ENCODE measurements at places on chromosomes 2 and 18.

DNA sequence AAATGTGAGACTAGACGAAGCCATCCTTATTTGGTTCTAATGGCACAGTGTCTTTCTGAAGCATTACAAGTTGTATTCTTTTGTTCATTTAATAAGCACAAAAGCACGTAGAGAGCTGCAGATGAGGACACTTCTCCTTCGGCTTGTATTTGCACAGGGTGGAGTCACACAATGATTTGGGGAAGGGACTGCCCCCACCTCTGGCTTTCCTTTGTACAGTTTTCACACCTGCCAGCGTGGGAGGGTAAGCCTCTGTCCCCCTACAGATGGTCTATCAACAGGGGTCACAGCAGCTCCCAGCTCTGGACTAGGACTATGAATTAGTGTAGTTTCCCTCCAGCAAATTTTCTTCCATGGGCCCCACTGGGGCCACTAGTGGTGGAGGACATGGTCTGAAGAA, 108.2 kb upstream of the KLHL14 start:
- DNase-seq = no peak

- DNase-seq = peak; percentile 9
These were observed 72.4 kb downstream of the TGOLN2 start for GRCh38 chr2:85255456-85255812.

DNA sequence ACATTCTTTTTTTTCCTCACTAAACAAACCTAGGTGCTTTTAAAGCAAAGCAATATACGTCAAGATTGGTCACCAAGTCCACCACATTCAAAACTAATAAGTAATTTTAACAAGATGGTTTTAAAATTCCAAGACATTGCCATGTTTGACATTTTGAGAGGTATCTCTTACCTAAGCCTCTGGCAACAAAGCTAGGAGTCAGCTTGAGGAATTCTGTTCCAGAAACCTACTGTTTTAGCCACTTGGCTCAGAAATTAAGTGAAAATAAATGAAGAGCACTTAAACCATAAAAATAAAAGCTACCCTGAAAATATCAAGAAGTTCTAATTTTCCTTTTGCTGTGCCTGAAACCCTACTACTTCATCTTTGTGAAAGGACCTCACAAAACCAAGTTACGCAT, 30.0 kb upstream of the CHMP3 start:
- no peak for DNase-seq

DNA sequence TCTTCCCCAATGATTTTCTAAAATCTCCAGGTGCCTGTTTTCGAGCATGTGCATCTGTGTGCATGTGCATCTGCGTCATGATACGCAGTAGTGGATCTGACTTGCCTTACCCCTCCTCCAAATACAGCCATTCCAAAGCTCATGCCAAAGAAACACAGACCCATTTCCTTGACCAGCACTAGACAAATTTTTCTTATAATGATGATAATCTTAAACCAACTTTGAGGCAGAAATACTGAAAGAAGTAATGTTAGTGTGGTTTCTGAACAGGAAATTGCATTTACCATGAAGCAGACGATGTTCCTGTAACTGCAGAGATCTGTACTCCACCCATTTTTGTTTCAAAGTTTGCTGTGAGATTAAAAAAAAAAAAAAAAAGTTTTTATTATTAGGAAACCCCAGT, 25.6 kb downstream of the CYTIP start:
- peak; percentile 48 for DNase-seq

DNA sequence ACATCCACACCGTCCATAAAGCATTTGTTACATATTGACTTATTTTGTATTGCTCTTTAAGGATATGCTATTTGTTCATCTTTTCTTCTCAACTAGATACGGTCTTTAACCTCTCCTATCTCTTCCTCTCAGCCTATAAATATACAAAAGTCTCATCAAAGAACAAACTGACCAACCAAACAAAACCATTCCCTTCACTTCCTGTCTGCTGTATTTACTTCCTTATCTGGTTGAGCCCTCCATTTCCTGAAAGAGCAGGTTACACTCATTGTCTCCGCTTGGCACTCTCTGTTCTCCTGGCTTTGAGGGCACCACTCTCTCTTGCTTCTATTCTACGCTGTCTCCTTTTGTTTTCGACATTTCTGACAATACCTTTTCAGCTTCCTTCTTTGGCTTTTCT, 431.9 kb upstream of the TCF4 start:
- no peak for DNase-seq

DNA sequence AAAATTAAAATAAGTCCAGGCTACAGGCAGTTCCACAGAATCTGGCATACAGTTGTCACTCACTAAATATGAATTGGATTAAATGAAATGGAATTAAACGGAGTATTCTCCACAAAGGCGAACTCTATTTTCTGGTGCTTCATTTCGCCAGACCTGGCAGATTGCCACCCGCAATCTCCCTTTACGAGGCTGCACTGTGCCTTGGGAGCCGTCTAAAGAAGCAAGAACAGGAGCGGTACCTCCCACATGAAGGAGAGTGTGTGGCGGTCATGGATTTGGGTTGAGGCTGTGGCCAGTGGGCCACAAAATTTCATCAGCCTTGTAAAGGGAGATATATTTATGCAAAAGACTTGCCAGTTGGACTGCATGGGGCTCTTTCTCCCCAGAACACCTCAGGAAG, 151.0 kb downstream of the OSR1 start:
- no peak for DNase-seq

DNA sequence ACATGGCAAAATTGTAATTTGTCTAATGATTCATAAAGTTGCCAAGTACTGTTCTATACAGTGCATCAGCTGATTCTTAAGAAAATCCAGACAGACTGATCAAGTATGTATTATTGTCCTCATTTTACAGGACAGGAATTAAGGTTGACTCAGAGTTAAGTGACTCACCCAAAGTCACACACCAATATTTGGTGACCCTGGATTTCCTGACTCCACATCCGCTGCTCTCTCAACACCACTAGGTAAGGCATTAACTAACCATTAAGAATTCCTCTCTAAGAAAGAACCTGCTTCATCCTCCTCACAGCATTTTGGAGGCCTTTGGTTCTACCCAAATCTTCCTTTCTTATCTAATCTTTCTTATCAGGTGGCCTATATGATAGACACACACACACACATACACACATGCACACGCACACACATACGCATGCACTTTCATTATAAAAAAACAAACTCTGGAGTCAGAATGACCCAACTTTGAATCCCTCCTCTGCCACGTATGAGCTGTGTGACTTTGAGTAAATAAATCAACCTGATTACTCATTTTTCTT, 150.8 kb downstream of the ANKRD44 start:
- DNase-seq = no peak

- no peak for DNase-seq
These were observed 64.1 kb upstream of the SALL3 start for GRCh38 chr18:78915446-78916008.

- no peak for DNase-seq
These were observed 146.4 kb upstream of the TNP1 start for GRCh38 chr2:217006217-217006616.

DNA sequence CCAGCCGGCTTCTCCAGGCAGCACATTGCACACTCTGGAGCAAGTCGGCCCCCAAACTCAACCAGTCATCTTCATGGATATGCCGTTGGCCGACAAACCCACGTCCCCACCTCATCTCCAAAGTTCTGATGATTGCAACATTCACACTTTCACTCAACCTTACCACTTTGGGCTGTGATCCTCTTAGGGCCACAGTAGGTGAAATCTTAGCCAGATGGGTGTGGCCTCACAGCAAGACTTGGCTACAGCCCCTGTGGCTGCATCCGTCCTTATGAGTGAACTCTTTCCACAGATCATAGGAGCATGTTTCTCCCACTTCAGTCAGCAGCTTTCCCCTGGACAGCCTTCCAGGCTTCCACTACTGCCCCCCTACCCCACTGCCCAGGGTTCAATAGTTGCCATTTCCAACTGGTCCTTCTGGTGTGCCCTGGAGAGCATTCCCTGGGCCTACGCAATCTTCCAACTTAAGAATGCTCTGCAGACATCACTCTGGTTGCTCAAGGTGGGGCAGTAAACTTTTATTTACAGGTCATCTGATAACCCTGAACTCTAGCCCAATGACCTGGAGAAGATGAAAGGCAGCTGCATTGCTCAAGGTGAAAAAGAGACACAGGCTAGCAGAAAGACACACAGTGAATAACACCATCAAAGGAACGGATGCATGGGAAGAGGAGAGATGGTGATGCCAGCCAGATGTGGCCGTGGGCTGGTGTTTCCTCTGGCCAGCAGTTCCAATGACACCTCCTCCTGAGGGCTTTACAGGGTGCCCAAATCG, 34.5 kb downstream of the ARL4C start:
- DNase-seq = no peak

Data from HL-60 (cell line).